T-helper 9 cell (primary cell): ENCODE measurements at places on chromosomes 4 and X.

GRCh38 chr4:173527103-173527891 lies 2.7 kb downstream of the HAND2 start:
- no peak for DNase-seq

GRCh38 chr4:3067473-3068001 lies 6.8 kb downstream of the HTT-AS start:
- DNase-seq: no peak

DNA sequence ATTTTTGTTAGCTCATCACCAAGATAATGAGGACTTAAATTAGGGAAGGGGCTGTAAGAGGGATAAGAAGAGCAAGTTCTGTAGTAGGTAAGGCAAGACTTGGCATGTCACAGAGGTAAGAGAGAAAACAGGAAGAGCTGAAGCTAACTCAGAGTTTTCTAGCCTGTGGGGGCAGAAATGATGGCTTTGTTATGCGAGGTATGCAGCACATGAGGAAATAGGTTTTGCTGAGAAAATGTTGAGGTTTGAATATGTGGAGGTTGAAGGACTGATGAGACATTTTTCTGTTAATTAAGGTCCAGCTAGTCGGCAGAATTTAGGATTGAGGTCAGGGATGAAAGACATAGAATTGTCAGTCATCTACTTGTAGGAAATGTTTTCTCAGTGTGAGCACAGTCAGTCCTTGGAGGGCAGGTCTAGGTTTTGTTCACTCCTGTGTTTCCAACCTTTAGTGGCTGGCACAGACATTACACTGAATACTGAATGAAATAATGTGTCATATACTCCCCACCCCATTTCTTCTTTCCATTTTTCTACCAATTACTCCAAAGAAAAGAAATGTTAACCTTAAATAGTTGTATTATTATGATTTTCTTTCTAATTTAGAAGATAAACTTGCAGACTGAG lies 154.0 kb upstream of the AADAT start:
- DNase-seq: no peak

DNA sequence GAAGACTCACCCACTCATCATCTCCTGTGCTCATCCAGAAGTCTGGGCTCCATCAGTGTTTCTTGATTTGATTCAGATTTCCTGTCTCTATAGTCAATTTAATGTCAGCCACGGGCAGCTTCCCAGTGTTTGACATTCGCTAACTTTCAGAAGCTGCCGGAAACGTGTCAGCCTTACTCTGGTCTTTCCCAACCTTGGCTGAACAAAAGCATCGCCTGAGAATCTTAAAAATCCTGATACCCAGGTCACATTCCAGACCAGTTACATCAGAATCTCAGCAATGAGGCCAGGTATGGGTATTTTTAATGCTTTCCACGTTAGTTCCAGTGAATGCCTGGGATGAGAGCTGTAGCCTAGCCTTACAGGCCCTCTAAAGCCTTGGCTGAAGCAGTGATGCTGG lies 233.8 kb downstream of the FRMPD4 start:
- no peak for DNase-seq

DNA sequence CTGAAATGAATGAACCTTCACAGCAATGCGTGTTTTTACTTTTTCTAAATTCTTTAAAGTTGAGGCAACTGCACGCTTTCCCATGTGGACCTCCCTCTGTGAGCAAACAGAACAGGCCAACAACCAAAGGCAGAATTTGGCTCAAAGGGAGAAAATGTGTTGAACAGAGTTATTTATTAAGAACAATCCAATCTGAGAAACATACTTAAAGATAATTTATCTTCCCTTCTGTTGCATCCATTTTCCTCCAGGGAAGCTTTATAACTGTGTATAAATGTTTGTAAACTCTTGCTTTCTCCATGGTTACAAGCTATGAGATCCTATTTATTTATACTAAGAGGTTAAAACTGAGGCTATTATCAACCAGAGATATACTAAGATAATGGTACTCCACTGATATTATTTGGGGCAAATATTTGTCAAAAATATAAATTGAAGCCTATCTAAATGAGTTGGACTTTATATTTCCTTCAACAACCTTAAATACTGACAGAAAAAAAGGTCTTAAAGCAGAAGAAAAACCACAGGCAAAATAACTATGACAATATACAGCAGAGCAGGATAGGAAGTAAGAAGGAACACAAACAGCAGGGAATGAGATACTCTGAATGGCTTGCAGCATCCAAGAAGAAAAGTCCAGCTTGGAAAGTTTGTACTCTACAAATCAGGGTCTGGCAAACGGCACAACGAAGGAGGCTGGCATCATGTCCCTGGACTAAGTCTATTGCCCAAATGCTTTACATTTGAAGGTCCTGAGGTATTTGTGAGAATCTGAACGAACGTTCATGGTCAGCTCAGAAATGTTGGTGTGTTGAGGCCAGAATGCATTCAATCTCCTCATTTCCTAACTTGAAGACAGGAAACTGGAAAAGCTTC lies 663.2 kb upstream of the INTU start:
- DNase-seq: no peak

- DNase-seq: no peak
Observed at GRCh38 chr4:40812856-40813255, 63.1 kb downstream of the NSUN7 start.
